T-helper 17 cell (primary cell): ENCODE measurements at places on chromosomes 1 and 21.

DNA sequence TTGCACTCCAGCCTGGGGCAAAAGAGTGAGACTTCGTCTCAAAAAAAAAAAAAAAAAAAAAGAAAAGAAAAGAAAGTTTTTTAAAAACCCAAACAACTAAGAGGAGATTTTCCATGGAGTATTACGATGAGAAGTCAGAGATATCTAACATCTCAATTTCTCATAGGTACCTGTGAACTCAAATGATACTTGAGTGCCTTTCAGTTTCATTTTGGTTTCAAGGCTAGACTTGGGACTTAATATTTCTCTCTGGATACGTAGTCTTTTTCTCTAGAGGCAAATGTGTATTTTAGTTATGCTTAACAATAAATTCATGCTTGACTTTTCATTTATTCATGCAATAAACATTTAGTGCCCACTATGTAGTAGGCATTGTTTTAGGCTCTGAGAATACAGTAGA lies 15.0 kb downstream of the ZYG11B start:
- DNase-seq: no peak

DNA sequence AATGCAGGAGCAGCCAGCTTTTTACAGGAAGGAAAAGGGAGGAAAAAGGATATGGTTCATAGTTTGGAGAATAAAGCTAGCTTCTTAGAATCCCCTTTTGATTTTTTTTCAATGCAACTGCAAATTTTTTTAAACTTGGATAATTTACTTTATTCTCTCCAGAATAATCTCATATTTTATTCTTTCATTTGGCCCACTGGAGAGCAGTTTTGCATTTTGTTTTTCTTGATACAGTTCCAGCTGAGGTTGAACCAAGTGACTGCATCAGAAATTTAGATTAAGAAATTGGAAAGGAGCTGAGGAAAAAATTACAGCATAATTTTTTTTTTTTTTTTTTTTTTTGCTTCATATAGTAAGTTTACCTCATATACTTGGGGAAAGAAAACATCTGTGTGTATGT lies 22.8 kb downstream of the GABPA start:
- no peak for DNase-seq

DNA sequence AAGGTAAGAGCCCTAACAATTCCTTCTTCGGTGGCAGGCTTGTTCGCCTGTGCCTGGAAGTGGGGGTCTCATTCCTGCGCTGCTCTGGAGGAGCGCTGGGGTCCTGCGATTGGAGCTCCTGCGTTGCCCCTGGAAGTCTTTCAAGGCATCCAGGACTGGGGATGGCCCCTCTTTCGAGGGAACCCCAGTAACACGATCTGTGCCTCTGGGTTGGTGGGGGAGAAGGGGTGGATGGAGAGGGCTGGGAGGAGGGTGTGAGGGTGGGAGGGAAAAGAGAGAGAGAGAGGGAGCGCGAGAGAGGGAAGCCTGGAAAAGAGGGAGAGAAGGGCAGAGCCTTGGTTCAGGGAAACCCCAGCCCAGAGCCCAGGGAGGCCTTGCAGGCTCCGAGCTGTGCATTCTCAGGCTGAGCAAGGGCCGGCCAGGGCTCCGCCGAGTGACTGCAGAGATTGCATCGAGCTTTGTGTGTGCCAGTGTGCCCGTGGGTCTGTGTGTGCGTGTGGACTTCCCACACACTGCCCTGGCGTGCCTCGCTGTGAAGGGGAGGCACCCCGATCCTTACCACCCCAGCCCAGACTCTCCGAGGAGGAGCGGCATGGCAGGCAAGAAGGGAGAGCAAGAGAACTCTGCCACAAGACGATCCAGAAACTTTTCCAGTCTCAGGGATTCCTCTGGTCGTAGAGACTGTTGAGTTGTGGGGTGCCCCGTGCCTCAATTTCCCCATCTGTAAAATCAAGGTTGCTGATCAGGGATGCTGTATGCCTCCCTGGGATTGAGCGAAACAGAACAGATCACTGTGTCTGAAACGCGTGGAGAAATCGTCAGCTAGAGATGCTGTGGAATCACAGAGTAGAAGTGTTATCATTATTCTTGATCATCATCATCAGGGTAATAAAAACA lies 619 bp downstream of the BCL9 start:
- DNase-seq: peak; percentile 14

GRCh38 chr1:116167625-116168276 lies 56.6 kb downstream of the MAB21L3 start:
- DNase-seq: no peak

DNA sequence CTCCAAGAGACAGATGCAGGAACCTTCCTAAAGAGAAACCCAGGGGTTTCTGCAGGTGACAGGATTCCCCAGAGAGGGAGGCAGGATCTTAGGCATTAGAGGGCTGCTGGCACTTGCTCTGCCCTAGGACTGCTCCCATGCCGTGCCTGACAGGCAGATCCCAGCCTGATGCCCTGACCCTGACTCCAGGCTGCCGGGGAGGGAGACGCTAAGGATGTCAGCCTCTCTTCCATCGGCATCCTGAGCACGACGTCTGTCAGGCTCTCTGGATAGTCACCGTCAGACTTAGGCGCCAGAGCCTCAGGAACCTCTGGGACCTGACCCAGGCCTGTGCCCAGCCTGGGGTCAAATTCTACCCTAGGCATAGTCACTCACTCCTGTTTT lies 157.1 kb downstream of the NPHP4 start:
- DNase-seq: no peak

- DNase-seq: no peak
Observed at GRCh38 chr1:223331301-223331700, 32.7 kb downstream of the SUSD4 start.

GRCh38 chr1:24317956-24318614 lies 1.1 kb upstream of the GRHL3 start:
- no peak for DNase-seq

GRCh38 chr1:158146165-158146564 lies 34.5 kb upstream of the CD1D start:
- DNase-seq: no peak

DNA sequence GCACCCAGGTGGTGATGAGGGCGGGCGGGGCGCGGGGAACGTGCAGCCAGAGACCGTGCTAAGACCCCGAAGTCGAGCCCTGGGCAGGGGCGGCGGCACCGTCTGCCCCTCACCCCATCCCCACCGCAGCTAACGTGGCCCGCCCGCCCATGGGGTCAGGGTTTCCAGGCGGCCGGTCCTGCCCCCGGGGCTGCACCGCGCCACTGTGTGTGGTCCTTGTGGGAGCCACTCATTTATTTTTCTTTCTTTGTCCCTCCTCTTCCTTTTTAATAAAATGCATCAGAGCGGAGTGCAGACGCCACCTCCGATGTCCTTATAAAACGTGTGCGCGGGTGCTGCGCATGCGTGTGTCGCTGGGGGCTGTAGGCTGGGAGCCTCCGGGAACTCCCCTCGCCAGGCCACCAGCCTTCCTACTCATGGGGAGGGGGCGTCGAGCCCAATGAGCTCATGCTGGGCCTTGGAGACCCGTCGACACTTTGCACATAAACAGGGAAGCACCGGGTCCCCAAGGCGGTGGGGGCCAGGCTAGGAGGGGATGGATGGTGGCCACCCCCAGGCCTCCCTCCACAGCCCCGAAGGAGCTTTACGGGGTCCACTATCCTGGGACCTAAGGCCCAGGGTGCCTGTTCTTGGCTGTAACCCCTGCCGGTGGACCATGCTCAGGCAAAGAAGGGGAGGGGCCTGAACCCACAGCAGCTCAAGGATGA lies 59.9 kb downstream of the WNT9A start:
- no peak for DNase-seq

DNA sequence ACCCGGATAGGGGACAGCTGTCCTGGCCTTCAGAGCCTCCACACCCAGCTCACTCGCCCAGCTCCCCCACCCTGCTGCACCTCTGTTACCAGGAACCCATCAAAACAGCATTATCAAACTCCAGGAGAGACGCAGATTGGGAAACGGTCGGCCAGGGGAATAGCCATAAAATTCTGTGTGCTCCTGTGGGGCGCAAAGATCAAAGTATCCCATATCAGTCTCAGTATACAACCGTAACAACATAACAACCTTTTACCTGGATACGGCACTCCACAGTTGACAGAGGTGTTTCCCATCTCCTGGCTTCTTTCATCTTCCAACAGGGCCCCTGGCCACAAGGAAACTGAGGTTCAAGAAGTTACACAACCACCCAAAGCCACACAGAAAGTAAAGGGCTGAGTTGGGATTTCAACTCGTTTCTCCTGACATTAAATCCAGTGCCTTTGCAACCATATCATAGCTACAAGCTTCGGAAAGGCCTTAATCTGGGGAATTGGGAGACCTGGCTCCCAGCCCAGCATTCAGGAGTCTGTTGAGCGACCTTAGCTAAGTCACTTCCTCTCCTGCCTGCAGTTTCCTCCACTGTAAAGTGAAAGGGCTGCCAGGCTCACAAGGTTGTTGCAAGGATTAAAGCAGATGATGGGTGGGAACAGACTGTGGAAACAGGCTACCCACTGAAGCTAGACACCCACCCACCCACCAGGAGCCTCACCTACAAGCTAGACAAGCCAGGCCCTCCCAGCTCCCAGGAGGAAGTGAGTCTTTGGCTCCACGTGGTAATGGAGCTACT lies 8.1 kb upstream of the EPHB2 start:
- DNase-seq: no peak

DNA sequence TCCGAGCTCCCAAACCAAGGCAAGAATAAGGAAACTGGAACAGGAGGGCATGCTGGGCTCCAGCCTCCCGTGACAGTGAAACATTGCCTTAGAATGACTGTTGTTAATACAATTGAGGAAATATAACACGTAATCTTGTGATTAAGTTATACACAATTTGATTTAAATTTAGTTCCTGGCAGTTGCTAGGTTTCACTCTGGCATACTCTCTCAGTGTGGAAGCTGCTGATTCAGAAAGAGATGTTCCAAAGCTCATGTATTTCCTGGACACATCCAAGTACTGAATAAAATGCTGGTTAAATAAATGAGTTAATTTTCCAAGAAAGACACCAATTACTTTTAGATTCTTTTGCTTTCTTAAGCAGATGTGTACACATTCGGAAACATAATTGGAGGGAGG lies 176.1 kb downstream of the GRIK1 start:
- DNase-seq: no peak

DNA sequence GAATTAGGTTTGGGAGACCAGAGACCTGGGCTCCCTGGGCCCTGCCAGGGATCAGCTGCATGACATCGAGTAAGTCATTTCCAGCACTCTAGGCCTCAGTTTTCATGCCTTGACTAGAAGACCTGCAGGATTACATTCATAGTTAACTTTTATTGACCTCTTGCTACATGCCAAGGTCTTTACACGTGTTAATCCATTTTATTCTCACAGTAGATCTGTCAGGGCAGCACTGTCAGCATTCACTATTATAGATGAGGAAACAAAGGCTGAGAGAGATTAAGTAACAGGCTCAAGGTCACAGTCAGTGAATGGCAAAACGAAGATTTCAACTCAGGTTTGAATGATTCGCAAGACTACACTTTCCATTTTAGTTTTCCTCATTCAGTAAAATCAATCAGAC lies 37.0 kb downstream of the PGM1 start:
- no peak for DNase-seq

- DNase-seq: no peak
Observed at GRCh38 chr1:110636149-110636935, 30.2 kb upstream of the KCNA2 start.

- no peak for DNase-seq
Observed at GRCh38 chr1:48581270-48581669, 109.3 kb upstream of the SPATA6 start.

DNA sequence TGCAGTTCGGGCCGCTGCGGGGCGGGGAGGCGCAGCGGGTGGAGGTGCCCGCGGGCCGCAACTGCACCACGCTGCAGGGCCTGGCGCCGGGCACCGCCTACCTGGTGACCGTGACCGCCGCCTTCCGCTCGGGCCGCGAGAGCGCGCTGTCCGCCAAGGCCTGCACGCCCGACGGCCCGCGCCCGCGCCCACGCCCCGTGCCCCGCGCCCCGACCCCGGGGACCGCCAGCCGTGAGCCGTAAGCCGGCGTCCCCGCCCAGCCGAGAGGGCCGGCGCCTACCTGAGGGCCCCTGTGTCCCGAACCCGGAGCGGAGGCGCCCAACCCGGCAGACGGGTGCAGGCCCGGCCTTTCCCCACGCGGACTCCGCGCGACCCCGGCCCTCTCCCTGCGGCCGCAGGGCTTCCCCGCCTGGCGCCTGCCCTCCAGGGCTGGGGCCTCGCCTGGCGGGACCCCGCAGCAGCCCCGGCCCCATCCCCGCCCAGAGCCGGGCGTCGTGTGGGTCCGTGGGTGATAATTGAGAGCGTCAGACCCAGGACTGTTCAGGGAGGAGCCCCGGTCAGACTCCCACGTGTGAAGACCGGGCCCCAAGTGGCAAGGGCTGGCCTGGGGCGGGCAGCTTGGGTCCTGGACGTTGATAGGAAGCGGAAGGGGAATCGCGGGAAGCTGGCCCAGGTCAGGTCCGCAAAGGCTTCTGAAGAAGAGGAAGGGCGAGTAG lies 4.2 kb downstream of the VWA1 start:
- DNase-seq: no peak

GRCh38 chr1:21661886-21662285 lies 7.3 kb downstream of the RAP1GAP start:
- no peak for DNase-seq

- no peak for DNase-seq
Observed at GRCh38 chr1:210364479-210364878, 35.8 kb downstream of the HHAT start.

DNA sequence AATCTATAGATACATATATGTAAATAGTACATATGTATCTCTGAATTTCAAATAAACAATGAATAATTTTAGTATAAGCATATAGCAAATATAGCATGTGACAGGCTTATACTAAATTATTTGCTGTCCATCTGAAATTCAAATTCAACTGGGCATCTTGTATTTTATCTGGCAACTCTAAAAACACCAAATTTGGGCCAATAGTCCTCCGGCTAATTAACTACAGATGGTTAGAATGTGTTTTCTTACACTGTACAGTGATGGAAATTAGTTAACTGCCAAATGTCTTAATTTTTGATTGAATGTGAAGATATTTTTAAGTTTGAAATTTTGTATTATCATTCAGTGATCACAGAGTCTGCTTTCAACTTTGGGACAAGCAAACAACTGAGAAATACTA lies 30.7 kb downstream of the KCNJ15 start:
- DNase-seq: no peak

DNA sequence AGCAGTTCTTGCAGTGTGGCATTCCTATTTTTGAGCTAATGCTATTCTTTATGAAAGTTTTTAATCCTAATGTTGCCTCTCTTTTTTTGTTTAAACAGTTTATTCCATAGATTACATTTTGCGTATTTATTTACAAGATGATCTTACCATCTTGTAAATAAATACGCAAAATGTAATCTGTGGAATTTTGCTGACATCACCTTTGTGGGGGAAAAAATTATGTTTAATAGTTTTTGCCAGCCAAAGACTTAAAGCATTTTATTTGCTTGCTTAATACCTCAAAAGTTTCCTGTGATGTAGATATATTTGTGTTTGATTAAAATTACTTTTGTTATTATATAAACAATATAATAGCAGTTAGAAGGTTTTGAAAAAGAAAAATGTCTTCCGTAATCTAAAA lies 15.3 kb downstream of the CDC7 start:
- no peak for DNase-seq

- DNase-seq: no peak
Observed at GRCh38 chr1:228748431-228748830, 13.2 kb downstream of the RHOU start.

- DNase-seq: no peak
Observed at GRCh38 chr1:209641832-209642172, 10.4 kb downstream of the LAMB3 start.

- DNase-seq: no peak
Observed at GRCh38 chr1:161505686-161506085, 429 bp downstream of the FCGR2A start.

- DNase-seq: no peak
Observed at GRCh38 chr1:71899881-71900280, 382.5 kb downstream of the NEGR1 start.
